ENCODE measurements at places on chromosomes 5 and 9.

DNA sequence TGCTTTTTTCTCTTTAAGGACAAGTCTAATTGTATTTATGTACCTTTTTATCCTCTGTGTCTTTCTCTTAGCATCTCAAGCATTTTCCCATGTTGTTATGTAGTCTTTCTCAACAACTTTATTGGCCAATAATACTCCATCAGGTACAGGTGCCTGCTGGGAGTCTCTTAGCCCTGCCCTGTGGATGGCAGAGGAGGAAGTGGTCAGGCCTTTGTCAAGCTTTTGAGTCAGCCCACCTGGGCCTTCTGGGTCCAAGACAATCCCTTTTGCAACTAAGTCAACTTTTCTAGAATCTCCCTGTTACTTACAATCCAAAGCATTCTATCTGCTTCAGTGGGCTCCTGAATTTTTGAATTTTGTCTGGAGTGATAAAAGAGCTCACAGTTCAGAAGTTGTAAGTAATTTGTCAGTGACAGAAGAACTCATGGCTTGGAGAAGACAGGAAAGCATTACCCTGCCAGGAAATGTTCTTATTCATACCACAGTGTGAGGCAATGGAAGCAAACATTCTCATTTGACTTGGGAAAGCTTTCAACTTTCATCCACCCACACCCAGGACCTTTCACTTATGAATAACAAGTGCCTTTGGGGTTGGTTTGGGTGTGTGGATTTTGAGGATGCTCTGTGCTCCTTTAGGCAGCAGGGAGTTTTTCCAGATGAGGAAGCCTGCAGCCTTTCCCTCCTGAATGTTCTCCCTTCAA lies 200.0 kb upstream of the S1PR3 start:
- DNase-seq, result no peak

DNA sequence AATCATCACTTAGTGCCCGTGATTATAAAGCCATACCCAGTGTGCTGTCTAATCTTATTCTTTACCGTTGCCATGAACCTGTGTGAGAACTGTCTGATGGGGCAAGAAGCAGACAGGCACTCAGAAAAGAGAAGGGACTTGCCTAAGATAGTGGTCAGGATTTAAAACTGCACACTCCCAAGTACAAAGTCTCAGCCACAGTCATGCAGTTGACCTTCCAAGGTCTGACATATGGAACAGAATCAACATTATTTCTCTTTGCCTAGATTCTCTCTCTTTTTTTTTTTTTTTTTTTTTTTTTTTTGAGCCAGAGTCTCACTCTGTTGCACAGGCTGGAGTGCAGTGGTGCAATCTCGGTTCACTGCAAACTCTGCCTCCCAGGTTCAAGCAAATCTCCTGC lies 1.9 kb upstream of the PPP2CA start:
- DNase-seq, result no peak

- no peak for DNase-seq
Observed at GRCh38 chr9:103266064-103266463, 270.9 kb downstream of the CYLC2 start.

DNA sequence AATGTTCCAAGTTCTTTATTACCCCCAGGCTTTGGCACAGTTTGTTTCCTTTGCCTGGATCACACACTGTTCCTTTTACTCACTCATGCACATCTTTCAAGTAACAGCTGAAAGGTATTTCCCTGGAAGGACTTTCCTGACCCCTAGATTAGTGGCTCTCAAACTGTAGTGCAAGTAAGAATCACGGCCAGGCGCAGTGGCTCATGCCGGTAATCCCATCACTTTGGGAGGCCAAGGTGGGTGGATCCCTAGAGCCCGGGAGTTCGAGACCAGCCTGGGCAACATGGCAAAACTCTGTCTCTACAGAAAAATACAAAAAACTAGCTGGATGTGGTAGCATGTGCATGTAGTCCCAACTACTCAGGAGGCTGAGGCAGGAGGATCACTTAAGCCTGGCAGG lies 19.1 kb upstream of the DELE1 start:
- DNase-seq, result no peak

- no peak for DNase-seq
Observed at GRCh38 chr5:78058625-78059024, 235.9 kb downstream of the AP3B1 start.

DNA sequence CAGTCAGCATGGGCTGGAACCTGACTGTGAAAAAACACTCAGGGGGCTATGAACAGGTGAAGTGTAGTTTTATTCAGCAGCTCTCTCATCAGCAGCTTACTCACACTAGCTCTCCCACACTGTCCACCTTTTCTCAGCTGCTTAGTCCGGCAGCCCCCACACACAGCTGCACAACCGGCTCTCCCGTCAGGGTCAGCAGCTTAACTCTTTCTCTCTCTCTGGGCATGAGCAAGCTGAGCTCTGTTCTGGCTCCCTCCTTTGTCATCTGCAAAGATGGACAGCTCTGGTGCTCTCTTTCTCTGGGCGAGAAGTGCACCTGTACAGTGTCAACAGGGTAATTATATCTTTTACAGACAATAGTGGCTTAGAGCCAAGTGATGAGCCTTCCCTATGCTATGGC lies 8.2 kb downstream of the DMAC1 start:
- peak; percentile 12 for DNase-seq

- DNase-seq, result no peak
Observed at GRCh38 chr5:147084702-147085101, 150.1 kb upstream of the STK32A start.

GRCh38 chr5:52620315-52620714 lies 167.4 kb upstream of the ITGA1 start:
- no peak for DNase-seq

DNA sequence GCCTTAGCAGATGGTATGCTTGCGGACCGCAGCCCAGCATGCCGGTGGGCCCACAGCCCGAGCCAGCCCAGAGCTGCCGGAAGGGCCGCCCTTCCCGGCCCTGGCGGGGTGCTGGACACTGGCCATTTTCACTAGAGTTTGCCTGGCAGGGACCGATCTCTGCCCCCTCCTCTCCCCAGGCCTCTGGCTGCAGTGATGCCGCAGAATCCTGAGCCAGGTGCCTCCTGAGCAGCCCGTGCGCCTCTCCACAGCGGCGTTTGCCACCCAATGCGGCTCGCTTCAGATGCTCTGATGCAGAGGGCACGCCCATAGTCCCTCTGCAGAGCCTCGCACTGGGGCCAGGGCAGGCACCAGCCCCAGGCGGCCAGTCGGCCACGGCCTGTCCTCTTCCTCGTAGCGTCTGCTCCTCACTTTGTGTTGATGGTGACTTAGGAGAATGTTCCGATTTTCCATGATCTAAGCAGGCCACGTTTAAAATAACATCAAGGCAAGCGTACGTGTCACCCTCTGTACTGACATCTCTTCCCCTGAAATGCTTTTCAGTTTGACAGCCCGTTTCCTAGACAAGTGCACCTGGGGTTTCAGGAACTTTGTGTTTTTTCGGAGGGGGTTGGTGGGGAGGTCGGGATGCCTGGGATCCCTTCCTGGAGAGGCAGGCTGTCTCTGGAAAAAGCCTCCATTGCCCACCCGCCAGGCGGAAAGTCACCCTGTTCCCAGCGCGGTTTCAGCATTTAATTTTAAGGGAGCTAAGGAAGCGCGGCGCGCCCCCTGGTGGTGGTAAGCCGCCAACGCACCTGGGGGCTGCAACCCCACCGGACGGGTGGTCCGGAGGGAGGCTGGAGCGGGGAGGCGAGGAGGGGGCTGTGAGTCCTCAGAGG lies 29.8 kb upstream of the HMCN2 start:
- no peak for DNase-seq

- DNase-seq, result no peak
Observed at GRCh38 chr9:98429613-98430012, 174.2 kb upstream of the TBC1D2 start.

Measured in NCI-H187 (cell line).